ENCODE measurements at places on chromosomes 11 and 22. TPM values are rescaled to one million over a fixed set of nuclear protein-coding genes. Genes with fewer than 3 reads are reported as not detected.

Gene NLRP14
- total RNA-seq: not detected

Gene OR4A5
- not detected for total RNA-seq

Gene EMID1
- 5.4 TPM for total RNA-seq

Gene PARVB
- 17.2 TPM for total RNA-seq

Gene OR51I1
- total RNA-seq: not detected

Gene TRIM51
- not detected for total RNA-seq

Gene CALCA
- 0.29 TPM for total RNA-seq

GRCh38 chr11:12397931-12398334 lies 20.6 kb downstream of the PARVA start:
- H3K27me3 ChIP-seq: no peaks in the 10 kb centered on the region
- no peak for DNase-seq
- no peak overlapping the region for H3K27ac ChIP-seq
- no peak overlapping the region for H3K4me3 ChIP-seq
- H3K4me1 ChIP-seq: no peaks in the 10 kb centered on the region

- H3K27me3 ChIP-seq: no peaks in the 10 kb centered on the region
- H3K4me3 ChIP-seq: no peak overlapping the region
- H3K4me1 ChIP-seq: no peaks in the 10 kb centered on the region
- no peak for DNase-seq
- no peak overlapping the region for H3K27ac ChIP-seq
Measured at GRCh38 chr11:129035244-129035643, 92.6 kb upstream of the TP53AIP1 start.

DNA sequence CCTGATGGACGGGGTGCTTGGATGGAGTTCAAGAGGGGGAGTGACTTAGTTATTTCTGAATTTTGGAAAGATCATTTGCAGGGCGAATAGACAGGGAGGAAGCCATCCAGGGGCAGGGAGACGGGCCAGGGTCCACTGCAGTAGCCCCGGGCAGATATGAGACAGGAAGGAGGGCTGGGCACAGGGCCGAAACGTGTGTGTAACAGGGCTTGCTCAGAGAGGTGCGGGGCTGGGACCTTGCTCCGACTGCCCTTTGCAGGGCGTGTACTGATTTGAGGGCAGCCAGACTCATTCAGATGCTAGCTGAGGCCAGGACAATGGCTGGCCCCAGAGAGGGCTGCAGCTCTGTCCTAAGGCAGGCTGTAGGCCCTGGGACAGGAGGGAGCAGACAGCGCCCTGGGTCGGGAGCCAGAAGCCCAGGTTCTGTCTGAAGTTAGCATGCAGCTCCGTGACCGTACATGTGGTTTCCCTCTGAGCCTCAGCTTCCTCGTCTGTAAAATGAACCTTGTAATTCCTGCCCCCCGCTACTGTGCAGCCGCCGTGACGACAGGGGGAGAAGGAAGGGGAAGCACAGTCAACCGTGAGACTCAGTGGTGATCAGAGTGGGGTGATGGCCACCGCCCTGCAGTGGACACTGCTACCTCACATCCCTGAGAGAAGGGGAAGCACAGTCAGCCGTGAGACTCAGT lies 103.4 kb downstream of the PHF21B start:
- H3K27ac ChIP-seq: no peak overlapping the region
- H3K4me1 ChIP-seq: no peaks in the 10 kb centered on the region
- H3K36me3 ChIP-seq: peaks cover 69% of the 10 kb centered on the region
- H3K4me3 ChIP-seq: no peak overlapping the region

GRCh38 chr22:49218142-49218541 lies 609.5 kb downstream of the BRD1 start:
- no peak overlapping the region for H3K4me3 ChIP-seq
- no peaks in the 10 kb centered on the region for H3K4me1 ChIP-seq
- peak; percentile 0 for DNase-seq
- H3K27me3 ChIP-seq: no peaks in the 10 kb centered on the region
- no peak overlapping the region for H3K27ac ChIP-seq
- peaks cover 6% of the 10 kb centered on the region for H3K36me3 ChIP-seq

DNA sequence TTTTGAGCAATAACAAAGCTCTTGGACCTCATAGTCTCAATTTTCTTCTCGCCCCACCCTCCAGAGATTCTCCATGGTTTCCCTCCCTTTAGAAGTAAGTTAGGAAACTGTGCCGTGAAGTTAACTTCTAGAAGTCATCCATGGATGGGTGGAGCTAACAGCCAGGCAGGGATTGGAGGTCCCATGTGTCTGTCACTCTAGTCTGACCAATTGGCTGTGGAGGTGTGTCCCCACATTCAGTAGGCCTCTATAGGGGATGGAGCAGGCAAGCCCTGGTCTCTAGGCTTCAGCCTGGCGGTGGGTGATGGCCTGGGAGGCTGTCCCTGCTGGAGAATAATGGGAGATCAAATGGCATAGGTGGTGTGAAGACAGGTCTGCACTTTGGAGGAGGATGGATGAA lies 50.7 kb downstream of the TP53I11 start:
- H3K27me3 ChIP-seq: no peaks in the 10 kb centered on the region
- no peaks in the 10 kb centered on the region for H3K4me1 ChIP-seq
- peaks cover 7% of the 10 kb centered on the region for H3K36me3 ChIP-seq

DNA sequence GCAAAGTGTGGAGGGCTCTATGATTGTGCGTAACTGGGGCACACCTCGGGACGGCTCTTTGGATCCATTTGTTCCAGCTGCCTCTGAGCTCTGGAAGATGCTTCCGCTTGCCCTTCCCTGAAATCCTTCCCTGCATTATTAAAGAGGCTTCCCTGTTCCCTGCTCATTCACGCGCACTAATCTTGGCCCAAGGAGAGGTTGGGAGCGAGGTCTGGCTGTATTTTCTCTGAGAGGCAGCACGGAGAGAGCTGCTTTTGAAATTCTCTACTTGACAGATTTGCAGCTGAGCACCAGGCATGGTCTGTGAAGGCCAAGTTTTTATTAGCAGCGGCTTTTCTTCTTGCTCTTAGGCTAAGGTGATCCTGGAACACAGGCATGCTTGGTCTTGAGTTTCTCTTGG lies 94.8 kb upstream of the NTM start:
- H3K27ac ChIP-seq: no peak overlapping the region
- no peak overlapping the region for H3K4me3 ChIP-seq
- H3K27me3 ChIP-seq: no peaks in the 10 kb centered on the region
- H3K36me3 ChIP-seq: peaks cover 28% of the 10 kb centered on the region

DNA sequence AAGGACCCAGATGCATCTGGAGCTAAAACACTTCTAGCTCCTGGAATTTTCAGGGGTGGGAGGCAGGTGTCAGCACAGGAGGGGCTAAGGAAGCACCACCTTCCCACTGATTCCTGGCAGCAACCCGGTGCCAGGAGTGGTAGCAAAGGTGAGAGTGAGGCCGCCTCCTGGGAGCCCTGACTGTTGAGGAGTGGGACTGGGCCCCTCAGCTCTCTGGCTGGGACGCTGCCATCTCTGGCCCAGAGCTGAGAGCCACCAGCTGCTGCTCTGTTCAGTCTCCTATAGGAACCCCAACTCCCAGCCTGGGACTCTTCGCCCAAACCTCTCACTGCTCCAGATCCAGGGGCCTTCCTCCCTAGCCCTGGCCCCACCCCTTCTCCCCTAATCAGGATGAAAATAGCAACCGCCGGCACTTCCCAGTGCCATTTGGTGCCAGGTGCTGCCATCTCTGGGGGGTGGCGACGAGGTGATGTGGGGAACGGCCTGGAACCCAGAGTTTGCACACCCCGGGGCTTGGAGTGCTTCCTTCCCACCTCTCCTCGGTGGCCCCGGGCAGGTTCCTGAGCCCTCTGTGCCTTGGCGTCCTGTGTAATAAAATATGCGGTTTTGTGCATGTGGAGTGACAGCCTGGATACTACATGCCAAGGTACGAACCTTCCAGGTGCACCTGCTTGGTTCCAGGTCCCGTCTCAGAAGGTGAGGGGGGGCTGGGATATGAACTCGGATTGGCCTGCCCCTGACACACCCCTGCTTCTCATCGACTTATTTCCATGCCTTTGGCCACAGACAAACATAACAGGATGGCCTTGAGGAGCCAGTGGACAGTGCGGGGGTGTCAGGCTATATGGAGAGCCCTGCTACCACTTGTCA lies 35.7 kb upstream of the CELSR1 start:
- no peaks in the 10 kb centered on the region for H3K27me3 ChIP-seq
- no peaks in the 10 kb centered on the region for H3K4me1 ChIP-seq
- H3K27ac ChIP-seq: no peak overlapping the region
- H3K4me3 ChIP-seq: no peak overlapping the region
- no peaks in the 10 kb centered on the region for H3K36me3 ChIP-seq
- no peak for DNase-seq

DNA sequence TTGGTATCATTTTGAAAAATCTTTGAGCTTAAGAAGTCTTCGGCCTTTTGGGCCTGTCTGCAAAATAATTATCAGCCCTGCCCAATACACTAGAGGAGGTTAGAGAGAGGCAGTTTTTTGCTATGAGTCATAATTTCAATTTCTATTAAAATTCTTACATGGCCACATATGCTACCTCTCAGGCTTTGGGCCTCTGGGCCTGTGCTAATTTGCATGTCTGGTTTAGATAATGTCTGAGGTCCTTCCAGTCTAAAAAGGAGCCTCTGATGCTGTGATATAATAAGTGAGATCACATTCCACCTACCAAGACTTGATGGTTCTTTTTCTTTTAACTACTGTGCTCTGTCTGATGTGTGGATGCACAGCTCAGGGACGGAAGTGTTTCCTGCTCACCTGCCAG lies 70.8 kb downstream of the KCNJ1 start:
- H3K36me3 ChIP-seq: no peaks in the 10 kb centered on the region
- no peak for DNase-seq
- H3K4me3 ChIP-seq: no peak overlapping the region
- H3K27ac ChIP-seq: no peak overlapping the region
- H3K27me3 ChIP-seq: no peaks in the 10 kb centered on the region

DNA sequence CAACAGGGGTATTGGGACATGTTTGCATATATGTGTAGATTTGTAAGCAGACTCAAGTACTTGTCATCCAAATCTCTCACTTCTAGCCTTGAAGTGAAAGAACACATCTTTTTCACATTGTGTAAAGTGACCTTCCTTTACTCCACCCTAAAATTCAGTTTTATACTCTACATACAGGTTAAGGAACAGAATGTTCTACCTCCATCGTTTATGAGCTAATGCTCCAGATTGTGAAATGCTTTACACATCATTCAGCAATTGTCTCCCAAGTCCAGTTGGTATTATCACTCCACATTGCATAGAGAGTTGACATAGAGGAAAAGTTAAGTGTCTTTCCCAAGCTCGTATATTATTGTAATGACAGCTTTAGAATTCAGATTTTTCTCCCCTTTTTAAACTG lies 46.1 kb upstream of the BLID start:
- no peak for DNase-seq
- H3K27me3 ChIP-seq: no peaks in the 10 kb centered on the region
- H3K36me3 ChIP-seq: no peaks in the 10 kb centered on the region
- no peak overlapping the region for H3K4me3 ChIP-seq
- H3K4me1 ChIP-seq: no peaks in the 10 kb centered on the region
- no peak overlapping the region for H3K27ac ChIP-seq

GRCh38 chr22:35597692-35598395 lies 19.3 kb downstream of the MB start:
- no peak for DNase-seq
- H3K27ac ChIP-seq: no peak overlapping the region
- H3K4me3 ChIP-seq: no peak overlapping the region
- no peaks in the 10 kb centered on the region for H3K4me1 ChIP-seq
- no peaks in the 10 kb centered on the region for H3K36me3 ChIP-seq
- H3K27me3 ChIP-seq: no peaks in the 10 kb centered on the region

DNA sequence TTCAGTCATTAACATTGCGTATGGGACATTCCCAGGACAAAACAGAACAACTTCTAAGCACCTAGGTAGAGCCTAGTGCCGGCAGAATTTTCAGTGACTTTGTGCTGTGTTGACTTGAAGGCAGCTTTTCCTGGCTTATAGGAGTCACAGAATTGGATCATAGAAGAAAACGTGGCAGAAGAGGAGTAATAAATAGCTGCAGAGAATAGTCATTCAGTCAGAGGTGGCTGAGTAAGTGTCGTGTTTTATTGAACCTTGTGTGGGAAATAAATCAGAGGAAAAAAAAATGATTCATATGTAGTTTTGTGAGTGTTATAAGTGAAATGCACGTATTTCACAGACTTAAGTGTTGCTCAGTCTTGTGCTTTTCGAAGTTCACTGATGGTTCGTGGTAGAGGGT lies 2.1 kb downstream of the BARX2 start:
- no peak for DNase-seq
- no peaks in the 10 kb centered on the region for H3K36me3 ChIP-seq
- H3K4me1 ChIP-seq: no peaks in the 10 kb centered on the region
- no peak overlapping the region for H3K4me3 ChIP-seq
- H3K27me3 ChIP-seq: peaks cover 34% of the 10 kb centered on the region

DNA sequence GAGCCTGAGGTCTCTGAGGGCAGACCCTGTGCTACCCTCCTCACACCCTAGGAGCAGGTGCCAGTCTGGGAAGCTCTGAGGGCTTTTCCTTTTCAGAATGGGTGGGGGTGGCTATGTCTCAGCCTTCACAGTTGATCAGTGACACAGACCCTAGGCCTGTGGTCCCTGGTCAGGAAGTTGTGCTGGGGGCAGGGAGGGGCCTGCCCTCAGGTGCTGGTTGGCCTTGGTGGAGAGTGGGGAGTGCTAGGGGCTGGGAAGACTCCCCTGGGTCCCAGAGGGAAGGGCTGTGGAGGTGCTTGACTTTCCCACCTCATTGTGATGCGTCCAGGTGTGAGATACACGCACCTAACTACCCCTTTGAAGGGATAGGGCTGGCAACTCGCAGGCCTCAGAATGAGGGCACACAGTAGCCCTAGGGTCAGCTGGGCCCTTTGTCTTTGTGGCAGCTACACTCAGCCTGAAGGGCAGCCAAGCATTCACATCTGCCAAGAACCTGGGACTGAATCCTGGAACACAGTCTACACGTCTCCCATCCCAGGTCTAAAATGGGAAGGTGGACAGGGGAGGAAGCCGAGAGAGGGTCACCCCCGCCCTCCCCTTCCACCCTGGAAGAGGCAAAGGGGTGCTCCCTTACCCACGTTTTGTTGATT lies 31.2 kb upstream of the ATXN10 start:
- H3K27ac ChIP-seq: no peak overlapping the region
- no peak for DNase-seq
- no peaks in the 10 kb centered on the region for H3K36me3 ChIP-seq
- H3K4me1 ChIP-seq: no peaks in the 10 kb centered on the region

DNA sequence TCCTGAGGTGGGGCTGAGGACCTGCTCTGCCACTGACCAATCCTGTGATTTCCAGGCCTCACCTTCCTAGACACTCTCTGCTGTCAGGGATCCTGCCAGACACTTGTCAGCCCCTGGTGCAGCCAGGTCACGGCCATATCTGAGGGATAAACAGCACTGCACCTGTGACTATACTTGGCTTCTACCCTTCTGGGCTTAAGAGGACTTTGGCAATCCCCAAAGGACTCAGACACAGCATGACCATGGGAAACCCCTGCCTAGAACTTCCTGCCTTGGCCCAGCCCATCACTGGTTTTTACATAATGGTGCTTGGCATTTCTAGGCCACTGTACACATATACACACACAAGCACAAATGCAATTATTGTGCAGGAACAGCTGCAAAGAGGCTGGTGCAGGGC lies 11.6 kb upstream of the OLFML1 start:
- no peak overlapping the region for H3K4me3 ChIP-seq
- 0 out of 2 replicates have a peak, but pooled peaks cover 3% of the 10 kb centered on the region for H3K4me1 ChIP-seq
- no peaks in the 10 kb centered on the region for H3K36me3 ChIP-seq
- no peaks in the 10 kb centered on the region for H3K27me3 ChIP-seq

DNA sequence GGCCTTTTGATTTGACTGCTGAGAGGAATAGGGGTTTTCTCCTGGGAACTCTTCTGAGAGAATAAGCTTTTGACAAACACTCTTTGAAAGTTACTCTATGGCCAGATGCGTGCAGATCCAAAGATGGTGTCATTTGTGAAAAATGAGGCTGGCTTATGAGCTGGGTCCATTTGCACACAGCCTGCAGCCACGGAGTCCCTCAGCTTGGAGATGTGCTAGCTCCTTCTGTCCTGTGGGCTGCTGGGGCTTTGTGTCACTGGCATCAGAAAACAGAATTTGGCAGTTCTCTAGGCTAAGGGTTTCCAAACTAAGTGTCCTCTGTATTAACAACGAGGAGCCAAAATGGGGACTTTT lies 702.4 kb downstream of the NTM start:
- H3K4me3 ChIP-seq: no peak overlapping the region
- H3K27ac ChIP-seq: no peak overlapping the region
- H3K36me3 ChIP-seq: peaks cover 6% of the 10 kb centered on the region
- H3K27me3 ChIP-seq: no peaks in the 10 kb centered on the region
